NCI-H187 treated with DMSO at 0.1 percent for 48 hours (cell line): ENCODE measurements at places on chromosomes 6 and 20.

DNA sequence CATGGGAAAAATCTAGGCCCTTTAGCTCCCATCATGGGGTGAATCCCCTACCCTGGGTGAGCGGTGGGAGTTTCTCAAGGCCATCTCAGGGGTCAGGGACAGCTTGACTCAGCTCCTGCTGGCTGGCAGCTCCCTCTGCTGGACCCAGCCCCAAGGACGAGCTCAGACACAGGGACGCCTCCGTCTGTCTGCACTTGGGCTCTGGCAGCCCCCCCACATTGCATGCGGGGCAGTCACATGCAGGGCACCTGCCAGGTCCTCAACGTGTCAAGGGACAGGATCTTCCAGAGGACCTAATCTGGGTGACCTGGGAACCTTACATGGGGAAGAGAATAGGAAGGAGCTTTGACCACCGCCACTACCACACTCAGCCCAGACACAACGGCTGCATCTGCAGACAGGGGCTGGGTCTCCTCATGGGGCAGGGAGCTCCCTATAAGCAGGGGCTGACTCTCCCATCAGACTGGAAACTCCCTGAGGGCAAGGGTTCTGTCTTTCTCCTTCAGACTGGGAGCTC lies 173.4 kb downstream of the MRPL14 start:
- DNase-seq: no peak

DNA sequence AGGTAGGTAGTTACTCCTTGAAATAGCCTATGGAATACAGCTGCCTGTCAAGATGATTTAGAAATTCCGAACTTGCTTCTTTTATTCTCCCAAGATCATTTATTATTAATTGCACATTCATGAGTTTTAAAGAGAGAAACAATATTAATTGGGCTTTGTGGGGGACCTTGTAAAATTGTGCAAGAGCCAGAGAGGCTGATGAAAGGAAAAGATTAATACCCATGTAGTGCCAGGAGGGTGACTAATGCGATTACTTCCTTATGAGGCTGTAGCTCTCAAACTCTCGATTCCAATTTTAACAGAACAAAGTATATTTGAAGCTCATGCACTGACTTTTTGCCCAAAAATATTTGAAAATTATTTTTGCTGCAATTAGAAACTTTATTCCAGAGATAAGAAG lies 423.8 kb upstream of the ID4 start:
- DNase-seq: no peak

GRCh38 chr6:82072751-82073150 lies 174.8 kb downstream of the IBTK start:
- DNase-seq: no peak

DNA sequence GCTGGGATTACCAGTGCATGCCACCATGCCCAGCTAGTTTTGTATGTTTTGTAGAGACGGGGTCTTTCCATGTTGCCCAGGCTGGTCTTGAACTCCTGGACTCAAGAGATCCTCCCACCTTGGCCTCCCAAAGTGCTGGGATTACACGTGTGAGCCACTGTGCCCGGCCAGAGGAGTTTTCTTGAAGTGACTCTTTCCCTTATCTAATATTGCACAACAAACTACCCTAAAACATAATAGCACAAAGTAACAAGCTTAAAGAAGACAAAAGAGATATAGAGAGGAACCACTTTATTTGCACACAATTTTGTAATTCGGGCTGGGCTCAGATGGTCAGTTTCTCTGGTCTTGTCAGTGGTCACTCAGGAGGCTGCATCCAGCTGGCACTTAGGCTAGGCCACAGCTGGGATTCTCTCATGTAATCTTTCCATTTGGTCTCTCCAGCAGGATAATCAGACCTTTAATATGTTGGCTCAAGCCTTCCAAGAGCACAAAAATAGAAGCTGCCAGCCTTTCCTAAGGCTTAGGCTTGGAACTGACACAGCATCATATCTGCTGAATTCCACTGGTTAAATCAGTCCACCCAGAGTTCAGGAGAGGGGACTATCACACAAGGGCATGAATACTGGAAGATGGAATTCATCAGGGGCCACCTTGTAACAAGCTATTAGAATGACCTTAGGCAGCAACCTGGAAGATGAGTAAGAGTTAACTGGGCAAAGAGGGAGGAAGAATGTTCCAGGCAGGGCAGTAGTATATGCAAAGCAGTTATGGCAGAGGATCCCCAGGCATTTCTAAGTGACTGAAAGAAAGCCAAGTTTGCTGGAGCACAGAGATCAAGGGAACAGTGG lies 56.7 kb upstream of the PNRC1 start:
- no peak for DNase-seq

DNA sequence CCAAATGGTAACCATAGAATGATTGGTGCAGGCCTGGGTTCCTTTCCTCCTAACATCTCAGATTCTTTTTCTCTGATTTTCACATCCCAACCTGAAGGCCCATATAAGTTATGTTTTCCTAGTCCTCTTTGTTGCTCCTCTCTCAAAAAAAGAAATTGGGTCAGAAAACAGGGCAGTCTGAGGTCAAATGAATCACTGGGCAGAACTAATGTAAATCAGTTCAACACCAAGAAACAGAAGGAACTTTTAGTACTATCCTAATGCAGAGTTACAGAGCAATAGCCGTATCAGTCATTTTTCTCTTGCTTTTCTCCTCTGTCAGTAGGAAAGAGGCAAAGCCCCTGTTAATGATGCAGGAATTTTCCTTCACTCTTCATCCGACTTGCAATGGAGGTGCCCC lies 11.0 kb upstream of the TPD52L1 start:
- no peak for DNase-seq

- DNase-seq: no peak
Observed at GRCh38 chr6:122569230-122569771, 40.9 kb upstream of the PKIB start.

- no peak for DNase-seq
Observed at GRCh38 chr6:30836431-30836866, 47.9 kb upstream of the DDR1 start.

DNA sequence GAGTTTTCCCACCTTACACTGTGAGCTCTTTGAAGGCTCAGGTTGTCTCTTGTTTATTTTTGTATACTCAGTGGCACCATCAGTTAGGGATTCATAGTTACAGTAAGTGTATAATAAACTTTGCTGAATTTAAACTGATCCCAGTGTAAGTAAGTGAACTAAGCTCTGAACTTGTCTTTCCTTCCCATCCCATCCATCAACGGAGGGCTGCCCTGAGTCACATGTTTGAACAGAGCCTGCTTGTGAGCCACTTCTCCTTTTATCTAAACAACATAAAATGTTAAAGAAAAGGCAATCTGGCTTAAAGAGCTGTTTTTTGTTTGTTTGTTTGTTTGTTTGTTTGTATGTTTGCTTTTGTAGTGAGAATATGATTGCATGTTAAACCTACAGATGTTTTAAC lies 185.7 kb upstream of the MARCKS start:
- DNase-seq: no peak

GRCh38 chr6:20918868-20919267 lies 384.6 kb downstream of the CDKAL1 start:
- DNase-seq: no peak

GRCh38 chr6:108835218-108835850 lies 12.9 kb upstream of the ARMC2 start:
- peak; percentile 7 for DNase-seq

GRCh38 chr20:58688840-58689239 lies 3.8 kb upstream of the NPEPL1 start:
- DNase-seq: no peak

- DNase-seq: peak; percentile 84
Observed at GRCh38 chr6:21264288-21265033, 329.1 kb upstream of the SOX4 start.

DNA sequence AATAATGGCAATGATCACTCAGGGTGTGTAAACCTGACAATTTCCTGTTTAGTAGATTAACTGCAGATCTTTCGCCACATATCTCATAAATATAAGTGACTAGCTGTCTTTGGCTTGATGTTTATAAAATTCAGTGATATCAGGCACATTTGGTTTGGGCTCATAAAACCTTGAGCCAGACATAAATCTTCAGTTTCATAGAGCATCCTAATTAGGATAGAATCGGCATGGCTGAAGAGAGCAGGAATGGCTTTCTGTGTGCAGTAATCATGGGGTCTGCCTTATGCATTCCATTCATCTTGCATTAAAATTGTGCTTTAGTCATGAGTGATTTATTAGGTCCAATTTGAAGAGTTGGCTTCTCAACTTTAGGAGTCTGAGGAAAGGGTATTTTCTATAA lies 27.2 kb downstream of the AIG1 start:
- no peak for DNase-seq

GRCh38 chr6:160949531-160949930 lies 42.0 kb upstream of the MAP3K4 start:
- no peak for DNase-seq

DNA sequence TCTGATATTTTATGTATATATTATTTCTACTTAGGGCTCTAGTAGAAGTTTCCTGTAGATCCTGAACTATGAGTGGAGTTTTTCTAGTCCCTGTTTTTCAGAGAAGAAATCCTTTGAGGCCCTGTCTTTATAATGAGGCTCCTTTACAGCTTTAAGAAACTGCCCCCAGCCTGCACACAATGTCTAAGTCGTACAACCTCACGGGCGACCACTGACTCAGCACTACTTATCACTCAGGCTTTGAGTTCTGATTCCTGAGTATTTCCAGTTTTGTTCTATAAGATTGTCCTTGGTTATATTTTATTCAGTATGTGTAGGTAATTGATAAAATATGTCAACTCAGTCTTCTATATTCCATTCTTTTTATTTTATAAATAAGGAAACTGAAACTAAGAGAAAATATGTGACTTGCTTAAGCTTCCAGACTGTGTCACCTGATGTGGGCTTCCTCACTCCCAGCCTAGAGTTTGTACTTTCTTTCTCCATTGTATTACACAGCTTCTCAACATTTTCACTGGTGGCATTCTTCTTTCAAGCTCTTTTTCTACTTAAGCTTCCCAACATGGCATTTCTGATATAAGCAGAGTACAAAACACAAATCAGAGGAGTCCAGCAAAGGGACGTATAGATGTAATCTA lies 167.0 kb downstream of the TBX18 start:
- DNase-seq: no peak

- DNase-seq: no peak
Observed at GRCh38 chr6:159908979-159909378, 18.2 kb downstream of the MAS1 start.

- DNase-seq: no peak
Observed at GRCh38 chr20:60513141-60513540, 554.9 kb downstream of the CDH26 start.

- no peak for DNase-seq
Observed at GRCh38 chr6:154511791-154512190, 1.3 kb upstream of the CNKSR3 start.

GRCh38 chr6:12648171-12648570 lies 68.4 kb upstream of the PHACTR1 start:
- DNase-seq: no peak
